CD4-positive, alpha-beta T cell (primary cell): ENCODE measurements at places on chromosomes 5 and 9. TPM values are rescaled to one million over a fixed set of nuclear protein-coding genes. Genes with fewer than 3 reads are reported as not detected.

- DNase-seq, result peak; percentile 6
These were observed 52.4 kb downstream of the FANCC start for GRCh38 chr9:95264954-95265615.

- no peak for DNase-seq
These were observed 702.2 kb downstream of the MAT2B start for GRCh38 chr5:164207646-164208045.

GRCh38 chr9:20844916-20845315 is 160.9 kb downstream of the FOCAD start:
- no peak for DNase-seq

DNA sequence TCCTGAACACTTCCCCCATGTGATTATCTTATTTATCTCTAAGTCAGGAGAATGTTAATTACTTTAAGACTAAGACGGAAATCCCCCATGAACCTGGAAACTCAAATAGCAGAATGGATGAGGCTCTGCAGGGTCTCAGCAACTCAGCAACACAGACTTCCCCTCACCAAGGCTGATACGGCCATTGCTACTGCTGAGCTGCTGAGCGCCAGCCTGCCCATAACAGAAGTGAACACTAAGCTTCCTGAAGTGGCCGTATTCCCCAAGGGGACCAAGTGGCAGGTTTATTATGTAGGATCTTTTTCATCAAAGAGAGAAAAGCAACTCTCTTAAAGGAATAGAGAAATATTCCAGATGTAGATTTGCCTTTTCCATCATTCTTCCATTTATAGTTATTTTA is 311.1 kb downstream of the RFX3 start:
- no peak for DNase-seq

DNA sequence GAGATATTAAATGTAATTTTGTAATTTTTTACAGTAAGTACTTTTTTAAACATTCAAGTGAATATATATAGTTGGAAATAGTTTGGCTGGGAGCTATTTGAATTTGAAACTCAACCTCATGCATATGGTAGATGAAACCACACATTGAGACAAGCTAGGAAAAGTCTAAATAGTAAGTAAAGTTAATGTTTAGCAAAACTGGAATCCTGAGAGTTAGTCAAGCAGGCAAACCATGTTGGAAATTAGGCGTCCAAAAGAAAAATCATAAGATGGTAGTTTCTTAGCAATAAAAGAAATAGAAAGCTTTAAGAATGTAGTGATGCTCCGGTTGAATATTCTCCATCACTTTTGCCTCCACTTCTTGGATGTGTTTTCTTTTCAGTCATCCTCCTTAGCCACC is 657.1 kb upstream of the CDH10 start:
- DNase-seq, result no peak

DNA sequence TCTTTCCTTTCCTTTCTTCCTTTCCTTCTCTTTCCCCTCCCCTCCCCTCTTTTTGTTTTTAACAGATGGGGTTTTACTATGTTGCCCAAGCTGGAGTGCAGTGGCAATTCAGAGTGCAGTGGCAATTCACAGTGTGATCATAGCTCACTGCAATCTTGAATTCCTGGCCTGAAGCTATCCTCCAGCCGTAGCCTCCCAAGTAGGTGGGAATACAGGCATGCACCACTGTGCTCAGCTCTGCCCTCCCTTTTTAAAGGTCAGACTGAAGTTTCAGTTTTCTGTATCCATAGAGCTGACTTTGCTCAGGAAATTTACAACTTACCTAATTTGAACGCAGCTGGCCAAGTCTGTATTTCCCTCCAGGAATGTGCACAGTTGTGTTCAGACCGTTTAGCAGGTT is 696 bp downstream of the CCL28 start:
- DNase-seq, result no peak

DNA sequence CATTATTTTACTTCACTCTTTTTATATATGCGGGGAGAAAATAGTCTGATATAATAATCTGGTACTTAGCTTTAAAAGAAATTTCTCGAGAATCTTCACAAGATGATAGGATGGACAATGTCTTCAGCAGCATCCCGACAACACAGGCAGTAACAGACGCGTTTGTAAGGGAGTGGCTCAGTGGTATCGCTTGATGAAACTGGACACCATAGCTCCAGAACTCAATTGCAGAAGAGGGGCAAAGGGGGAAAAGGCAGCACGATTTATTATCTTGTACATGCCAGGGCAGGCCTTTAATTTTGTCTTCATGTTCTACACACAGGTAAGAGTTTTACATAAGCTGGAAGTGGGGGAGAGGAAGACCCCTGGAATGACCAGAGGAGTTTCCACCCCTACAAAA is 15.7 kb downstream of the IL4 start:
- DNase-seq, result no peak

DNA sequence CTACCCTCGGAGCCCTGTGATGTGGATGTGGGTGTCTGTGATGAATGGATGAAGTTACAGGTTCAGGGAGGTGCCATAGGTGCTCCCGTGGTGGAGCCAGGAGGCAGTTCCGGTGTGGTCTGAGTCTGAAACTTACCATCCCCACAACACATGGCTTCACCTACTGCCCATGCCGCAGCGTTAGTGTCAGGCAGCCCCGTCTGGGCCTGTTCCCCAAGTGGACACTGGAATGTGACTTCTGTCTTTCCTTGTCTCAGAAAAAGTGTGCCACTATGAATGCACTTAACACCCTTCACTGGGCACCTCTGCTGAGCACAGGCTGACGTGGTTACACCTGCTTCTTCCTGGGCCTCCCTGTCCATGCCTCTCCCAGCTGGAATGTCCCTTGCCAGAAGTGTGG is 8.6 kb downstream of the ANKRD33B start:
- no peak for DNase-seq

DNA sequence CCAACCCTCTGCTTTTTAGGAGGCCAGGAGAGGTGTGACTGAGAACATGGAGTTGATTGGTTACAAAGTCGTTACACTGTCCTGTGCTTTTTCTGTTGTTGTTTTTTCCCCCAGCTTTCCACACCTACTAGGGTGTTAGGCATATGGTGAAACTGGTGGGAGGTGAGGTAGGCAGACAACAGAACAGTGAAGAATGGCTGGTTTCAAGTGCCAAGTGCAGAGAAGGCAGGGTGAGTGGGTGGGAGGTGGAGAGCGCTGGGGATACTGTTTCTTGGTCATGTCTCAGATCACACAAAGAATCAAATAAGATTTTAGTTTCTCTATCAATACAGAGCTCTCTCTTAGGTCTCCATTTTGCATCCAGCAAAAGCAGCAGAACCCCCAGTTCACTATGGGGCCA is 2.2 kb upstream of the SPTAN1 start:
- no peak for DNase-seq

GRCh38 chr5:145934276-145934675 is 2.1 kb upstream of the SH3RF2 start:
- DNase-seq, result no peak

DNA sequence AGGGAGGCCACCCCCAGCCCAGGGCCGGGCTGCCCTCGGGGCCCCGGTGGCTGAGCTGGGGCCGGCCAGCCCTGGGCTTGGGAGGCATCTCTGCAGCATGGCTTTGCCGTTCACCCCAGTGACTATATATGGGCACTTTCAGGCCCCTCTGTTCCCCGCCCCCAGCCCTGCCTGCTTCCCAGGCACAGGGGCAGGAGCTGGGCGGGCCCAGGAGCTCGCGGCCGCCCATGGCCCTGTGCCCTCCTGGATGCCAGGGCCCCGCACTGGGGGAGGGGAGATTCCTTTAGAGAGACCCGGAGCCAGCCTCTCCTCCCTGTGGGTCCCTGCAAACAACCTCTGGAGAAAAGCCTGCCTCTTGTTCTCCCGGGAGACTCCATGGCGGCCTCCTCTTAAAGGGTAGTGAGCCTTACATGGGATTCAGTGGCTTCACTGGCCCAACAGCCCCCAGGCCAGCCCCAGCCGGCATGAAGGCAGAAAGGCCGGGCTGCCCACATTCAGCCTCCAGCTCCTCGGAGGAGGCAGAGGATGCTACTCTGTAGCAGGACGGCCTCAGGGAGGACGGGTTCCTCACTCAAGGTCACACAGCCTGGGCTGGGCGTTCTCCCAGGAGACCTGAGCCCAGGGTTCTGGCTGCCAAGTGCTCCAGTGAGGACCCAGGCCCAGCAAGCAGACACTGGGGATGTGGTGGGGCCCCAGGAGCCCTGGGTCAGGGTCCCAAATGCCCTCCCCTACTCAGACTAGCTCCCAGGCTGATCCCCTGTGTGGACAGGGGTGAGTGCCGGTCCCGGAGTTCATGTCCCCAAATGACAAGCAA is 4.1 kb downstream of the NACC2 start:
- DNase-seq, result no peak

DNA sequence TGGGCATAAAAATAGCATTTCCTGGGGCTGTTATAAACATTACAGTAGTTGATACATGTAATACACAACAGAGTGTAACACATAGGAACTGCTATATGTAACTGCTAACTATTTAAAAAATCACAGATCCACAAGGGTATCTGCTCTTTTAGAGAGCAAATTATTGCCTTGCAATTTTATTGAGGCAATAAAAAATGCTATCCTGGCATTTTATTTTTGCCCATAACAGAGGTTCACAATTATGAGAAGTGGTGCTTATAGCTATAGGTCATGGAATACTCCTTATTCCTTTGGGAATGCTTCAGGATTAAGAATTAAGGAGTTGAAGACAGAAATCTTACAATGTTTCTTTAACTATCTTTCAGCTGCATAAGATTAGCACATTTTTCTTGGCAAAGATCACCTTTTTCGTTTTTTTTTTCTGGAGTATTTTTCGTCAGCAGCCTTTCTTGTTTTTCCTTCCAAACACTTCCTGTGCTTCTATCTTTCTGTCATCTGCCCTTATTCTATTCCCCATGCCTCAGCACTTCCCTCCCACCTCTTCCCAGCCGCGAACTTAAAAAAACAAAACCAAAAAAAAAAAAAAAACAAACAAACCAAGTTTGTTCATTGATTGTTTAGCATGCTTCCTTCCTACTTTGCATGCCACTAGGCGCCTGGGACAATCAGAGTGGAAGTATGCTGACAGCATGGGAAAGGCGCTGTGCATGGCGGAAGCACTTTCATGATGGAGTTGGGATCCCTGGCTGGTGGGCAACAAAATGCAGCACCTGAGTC is 264.2 kb downstream of the MAST4 start:
- DNase-seq, result no peak

DNA sequence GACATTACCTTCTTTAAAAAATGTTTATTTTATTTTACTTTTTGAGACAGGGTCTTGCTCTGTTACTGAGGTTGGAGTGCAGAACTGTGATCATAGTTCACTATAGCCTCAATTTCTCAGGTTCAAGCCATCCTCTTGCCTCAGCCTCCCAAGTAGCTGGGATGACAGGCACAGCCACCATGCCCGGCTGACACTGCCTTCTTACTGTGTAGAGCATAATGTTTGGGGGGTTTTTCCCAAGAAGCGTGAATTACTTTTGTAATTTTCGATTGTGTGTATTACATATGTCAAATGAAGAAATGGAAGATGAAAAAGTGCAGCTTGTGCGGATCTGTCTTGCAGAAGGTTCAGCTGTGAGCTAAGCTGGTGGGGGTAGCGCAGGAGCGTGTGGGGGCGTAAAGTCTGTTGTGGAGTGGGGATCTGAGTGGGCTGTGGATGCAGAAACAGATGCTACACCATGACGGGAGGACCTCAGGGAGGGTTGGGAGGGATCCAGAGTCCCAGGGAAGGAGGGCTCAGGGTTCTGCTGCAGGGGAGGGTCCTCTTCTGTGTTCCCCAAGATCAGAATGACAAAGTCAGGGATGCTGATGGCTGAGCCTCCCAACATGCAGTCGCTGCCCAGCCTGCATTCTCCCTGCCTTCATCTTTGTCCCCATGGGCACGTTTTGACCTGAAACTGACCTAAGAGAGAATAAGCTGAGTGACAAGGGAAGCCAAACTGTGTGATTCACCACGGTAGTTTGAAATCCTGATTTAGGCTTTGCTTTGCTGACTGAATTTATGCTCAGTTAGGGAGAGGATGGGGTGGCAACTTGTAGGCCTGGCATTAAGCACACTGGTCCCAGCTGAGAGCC is 6.8 kb upstream of the ANKRD33B start:
- no peak for DNase-seq

DNA sequence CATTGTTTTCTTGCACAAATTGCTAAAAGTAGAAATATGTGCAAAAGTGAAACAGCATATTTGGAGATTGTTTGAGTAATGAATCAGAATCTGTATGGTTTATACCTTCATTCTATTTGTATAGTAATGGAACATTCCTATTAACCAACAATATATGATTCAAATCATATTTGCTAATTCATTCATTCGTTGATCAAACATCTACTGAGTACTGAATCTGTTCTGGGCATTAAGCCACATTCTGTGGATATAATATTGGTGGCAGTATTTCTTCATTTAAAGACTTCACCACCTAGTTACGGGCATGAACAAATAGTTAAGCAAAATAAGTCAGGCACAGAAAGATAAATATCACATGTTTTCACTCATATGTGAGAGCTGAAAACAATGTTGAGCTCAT is 385.7 kb downstream of the MTRR start:
- no peak for DNase-seq

DNA sequence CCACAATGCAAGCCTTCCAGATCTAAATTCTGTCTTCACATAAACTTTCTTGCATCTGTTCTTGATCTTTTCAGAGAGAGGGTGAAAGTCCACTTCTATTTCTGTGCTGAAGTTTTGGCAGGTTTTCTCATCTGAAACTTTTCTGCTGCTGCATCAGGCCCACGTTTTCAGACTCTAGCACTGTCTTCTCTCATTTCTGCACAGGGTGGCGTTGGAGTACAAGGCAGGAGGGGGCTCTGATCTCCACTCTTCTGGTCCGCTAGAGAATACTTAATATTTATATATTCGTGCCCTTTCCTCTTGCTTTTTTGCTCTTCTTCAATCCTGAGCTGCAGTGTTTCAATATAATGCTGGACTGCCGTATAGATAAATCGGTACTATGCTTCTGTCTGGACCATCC is 204.0 kb upstream of the PRDM9 start:
- DNase-seq, result no peak

C6 gene
- not detected for total RNA-seq

ZNF346 gene
- 14.3 TPM for total RNA-seq

ENTPD2 gene
- not detected for total RNA-seq

C9 gene
- not detected for total RNA-seq

ZNF883 gene
- 0.30 TPM for total RNA-seq

RASGRF2 gene
- total RNA-seq, result 21.9 TPM
